ENCODE measurements at places on chromosomes 16 and 17.

- no peak for DNase-seq
Observed at GRCh38 chr17:33500151-33500550, 207.1 kb upstream of the ASIC2 start.

GRCh38 chr17:27390540-27390939, 65.7 kb upstream of the KSR1 start:
- no peak for DNase-seq

- DNase-seq: no peak
Observed at GRCh38 chr17:17541640-17542001, 45.4 kb upstream of the RASD1 start.

DNA sequence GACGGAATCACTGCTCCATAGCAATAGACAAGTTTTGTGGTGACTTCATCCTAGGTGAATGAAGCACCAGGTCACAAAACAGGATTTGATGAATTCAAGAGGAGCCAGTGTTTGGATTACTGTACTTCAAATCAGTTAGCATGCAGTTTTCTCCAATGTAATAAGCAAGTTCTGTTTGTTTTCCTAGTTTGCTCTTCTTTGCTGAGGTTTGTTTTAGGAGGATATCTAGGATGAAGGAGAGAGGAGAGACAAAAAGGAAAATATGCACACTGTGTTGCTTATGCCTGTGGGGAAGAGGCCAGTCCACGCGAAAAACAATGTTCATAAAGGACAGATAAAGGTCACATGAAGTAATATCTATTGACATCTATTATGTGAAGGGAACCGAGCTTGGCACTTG, 9.0 kb downstream of the KRT37 start:
- DNase-seq: no peak

- no peak for DNase-seq
Observed at GRCh38 chr16:70659546-70659945, 13.2 kb downstream of the IL34 start.

DNA sequence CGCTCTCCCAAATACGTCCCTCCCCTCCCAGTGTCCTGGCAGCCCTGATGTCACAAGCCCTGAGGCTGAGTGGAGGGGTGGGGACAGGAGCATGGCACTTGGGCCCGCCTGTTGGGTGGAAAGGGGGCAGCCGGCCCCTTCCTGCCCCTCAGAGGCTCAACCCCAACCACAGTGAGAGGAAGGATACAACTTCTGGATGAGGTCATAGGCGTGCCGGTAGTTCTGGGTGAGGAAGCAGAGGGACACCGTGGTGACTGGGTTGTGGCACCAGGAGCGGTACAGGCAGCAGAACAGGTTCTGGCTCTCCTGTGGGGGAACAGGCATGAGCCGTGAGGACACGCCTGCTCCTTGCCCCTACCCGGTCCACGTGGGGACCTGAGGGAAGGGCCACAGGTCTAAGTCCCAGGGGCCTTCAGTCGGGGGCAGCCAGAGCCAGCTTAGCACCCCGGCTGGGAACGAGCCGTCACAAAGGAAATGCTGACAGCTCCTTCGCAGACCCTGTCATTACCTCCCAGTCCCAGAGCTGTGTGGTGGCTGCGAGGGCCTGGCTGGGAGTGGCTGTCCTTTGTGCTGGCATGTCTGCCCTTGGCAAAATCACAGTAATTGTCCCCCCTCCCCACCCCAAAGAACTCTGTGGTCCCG, 11.2 kb upstream of the MTSS2 start:
- no peak for DNase-seq

- DNase-seq: no peak
Observed at GRCh38 chr16:56617212-56618085, 8.1 kb upstream of the MT1E start.

DNA sequence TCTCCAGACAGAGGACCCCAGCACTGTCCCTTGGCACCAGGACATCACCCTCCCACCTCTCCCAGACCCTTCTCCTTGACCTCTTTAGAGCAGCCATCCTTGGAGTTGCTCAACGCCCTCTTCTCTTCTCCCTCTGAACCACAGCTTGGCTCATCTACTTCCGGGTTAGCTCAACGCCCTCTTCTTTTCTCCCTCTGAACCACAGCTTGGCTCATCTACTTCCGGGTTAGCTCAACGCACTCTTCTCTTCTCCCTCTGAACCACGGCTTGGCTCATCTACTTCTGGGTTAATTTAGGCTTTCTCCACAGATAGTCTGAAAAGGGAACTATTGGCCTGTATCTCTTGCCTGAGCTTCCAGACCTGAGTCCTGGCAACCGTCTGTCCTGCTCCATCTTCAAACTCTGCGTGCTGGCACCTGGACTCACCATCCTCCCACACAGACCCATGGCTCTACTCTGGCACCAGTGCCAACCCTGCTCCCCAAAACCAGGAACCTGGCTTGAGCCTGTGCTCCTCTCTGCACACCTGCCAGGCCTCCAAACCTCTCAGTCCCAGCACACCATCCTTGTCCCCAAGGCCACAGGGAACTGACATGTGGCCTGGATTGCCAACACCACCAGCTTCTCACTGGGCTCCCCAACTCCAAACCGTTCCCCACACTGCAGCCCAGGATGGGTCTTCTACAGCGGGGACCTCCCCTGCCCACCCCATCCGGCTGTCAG, 25.3 kb upstream of the FAAP100 start:
- no peak for DNase-seq

DNA sequence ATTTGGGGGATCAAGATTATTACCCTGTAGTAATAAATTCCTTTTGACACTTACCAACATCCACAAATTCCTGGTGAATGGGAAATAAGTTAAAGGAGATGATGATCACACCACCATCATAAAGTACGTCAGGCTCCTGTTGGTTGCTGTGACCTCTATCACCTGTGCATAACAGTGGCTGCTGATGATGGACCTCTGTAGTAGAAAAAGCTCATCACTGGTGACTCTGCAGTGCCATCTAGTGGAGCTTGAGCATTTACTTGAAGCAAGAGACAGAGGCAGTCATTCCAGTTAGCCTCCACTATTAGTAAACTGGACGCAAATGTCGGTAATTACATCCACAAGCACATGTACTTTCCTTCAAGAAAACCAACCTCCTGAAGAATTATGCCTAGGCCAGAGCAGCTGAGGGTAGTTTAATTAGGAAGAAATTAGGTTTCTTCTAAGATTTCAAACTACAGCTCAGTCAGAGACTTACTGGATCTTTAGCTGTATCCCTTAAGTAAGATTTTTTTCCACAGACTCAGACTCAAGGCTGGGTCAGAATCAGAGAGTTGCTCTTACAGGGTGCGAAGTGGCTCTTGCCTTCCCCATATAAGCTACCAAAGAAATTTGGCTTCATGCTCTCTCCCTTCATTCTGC, 39.3 kb downstream of the CYB561 start:
- DNase-seq: peak; percentile 67

DNA sequence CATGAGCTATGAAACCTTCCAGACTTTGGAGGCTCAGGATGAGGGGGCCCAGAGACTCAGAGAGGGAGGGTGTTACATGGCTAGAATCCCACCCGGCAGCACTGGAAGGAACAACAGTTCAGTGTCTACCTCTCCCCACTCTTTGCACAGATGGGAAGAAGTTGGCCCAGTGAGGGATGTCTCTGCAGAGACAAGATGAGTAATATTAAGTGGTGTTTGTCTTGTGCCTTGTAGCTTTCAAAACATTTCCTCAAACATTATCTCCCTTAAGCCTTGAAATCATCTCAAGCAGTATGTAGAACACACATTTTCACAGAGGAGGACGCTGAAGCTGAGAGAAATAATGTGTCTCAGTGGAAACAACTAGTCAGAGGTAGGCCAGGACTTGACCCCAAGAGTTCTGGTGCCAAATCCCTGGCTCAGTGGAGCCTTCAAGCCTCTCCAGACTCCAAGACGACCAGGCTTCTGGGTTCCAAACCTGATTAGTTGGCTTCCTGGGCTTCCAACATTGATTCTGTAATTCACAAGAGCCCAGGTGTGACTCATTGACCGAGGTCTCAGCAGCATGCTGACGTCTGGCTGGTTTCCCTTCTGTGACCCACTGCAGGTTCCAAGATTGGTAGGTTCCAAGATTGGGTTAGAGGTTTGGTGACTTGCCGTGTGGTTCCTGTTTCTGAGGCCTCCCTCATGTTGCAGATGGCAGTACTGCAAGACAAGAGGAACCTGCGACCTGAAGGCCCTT, 7.4 kb downstream of the RNF112 start:
- DNase-seq: no peak

DNA sequence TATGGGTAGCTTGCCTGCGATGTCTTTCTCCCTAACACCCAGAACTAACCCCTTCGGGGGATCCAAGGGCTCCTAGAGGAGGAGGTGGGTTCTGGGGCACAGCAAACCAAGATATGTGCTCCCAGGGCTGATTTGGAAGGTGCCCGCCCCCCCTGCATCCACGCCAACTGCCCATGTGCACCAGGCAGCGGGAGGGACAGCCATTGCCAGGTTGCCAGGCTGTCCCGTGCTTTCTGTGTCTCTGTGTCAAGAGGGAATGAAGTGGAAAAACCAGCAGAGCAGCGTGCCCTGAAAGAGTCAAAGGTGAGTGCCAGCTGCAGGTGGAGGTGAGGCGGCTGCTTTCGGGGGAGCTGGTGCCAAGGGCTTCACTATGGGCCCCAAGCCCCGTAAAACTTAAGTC, 6.4 kb downstream of the TEKT5 start:
- no peak for DNase-seq

DNA sequence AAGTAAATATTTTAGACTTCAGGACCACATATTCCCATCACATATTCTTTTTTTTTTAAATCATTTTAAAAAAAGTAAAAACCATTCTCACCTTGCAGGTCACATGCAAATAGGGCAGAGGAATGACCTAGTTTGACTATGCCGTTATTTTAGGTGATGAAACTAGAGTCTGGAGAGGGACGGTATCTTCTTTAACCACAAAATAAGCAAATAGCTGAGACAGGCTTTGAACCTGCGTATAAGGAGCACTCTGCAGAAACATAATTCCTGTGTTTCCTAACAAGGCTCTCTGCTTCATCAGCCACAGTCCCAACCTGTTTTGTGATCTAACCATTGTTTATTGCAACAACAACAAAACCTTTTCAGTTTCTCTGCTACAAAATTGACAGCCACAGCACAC, 121.5 kb downstream of the PCTP start:
- DNase-seq: no peak

- no peak for DNase-seq
Observed at GRCh38 chr17:82193520-82194220, 19.0 kb downstream of the CCDC57 start.

DNA sequence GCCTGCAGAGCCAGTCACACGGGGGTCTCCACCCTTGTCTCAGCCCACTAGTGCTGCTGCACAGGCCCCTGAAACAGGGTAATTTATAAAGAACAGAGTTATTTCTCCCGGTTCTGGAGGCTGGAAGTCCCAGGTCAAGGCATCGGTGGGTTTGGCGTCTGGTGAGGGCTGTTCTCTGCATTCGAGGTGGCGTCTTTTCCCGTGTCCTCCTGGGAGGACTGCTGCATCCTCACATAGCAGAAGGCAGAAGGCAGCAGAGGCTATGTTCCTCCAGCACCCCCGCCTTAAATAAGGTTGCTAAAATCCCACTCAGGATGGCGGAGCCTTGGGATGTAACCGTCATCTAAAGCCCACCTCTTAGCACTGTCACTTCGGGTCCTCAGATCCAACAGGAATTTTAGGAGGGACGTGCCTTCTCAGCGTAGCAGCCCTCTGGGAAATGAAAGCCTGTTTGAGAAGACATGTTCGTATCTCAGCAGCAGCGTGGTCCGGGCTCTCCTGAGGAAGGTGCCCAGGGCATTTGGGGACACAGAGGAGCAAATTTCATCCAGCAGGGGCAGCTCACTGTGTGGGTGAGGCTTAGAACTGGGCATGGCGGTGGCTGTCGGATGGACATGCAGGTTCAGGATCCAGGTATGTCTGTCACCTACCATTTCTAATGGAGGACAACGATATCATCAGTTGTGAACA, 221.6 kb upstream of the CHMP6 start:
- no peak for DNase-seq

- DNase-seq: peak; percentile 9
Observed at GRCh38 chr16:52191531-52192134, 355.3 kb downstream of the TOX3 start.

GRCh38 chr17:37478187-37478586, 11.5 kb upstream of the DUSP14 start:
- no peak for DNase-seq

- DNase-seq: no peak
Observed at GRCh38 chr17:69500911-69501429, 86.5 kb downstream of the MAP2K6 start.

- no peak for DNase-seq
Observed at GRCh38 chr17:661509-661908, 53.1 kb downstream of the VPS53 start.

DNA sequence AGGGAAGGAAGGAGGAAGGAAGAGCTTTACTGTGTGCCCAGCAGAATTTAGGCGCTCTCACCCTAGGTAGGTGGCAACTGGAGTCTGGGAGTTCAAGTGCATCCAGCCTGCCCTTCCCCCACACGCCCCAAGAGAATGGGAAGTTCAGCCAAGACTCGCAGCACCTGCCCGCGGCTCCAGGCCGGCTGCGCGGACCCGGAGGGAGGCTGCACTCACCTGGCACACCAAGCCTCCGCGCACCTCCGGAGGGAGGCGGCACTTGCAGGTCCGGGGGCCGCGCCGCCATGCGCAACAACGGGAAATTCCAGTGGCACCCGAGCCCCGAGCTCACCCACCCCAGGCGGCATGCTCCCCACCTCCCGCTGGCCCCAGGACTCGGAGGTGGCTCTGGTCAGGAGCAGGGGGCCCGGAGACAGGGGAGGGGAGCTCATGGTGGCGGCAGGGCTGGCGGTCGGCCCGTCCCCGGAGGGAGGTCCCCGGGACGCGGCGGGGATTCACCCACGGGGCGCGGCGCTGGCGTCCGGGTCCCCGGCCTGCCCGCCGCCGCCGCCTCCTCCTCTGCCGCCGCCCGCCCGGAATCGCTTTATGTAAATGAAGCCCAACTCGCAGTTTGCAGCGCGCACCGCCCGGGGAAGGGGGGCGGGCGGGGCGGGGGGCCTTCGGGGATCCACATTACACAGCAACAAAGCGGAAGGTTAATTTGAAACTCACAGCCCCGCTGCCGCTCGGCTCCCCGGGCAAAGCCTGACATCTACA, at the start of gene ZFHX3:
Gene ZFHX3, minus strand, starts transcription at position 593 of the 756 bp plus-strand sequence. CDS start 87,983 bp downstream, outside the sequence.
- DNase-seq: no peak

DNA sequence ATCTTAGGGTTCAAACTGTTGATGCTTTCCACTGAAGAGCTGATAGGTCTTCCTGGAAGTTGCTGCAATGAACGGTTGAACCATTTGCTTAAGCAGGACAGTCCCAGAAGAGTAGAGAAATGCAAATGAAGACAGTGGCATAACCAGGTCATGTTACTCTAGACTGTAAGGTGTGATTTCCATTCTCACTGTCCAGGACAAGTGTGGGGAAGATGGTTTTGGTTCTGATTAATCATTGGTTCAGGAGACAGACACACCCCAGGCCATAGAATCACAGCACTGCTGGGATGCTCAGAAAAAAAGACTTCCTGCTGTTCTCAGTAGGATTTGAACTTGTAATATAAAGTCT, 34.8 kb upstream of the XYLT2 start:
- DNase-seq: no peak
